A172 (cell line): ENCODE measurements at places on chromosomes 1 and 21.

GRCh38 chr21:41321211-41321907 is 4.8 kb downstream of the FAM3B start:
- no peak for DNase-seq

GRCh38 chr1:156492591-156493080 is 7.9 kb downstream of the MEF2D start:
- DNase-seq: no peak

- DNase-seq: no peak
These were observed 941 bp downstream of the RABGGTB start for GRCh38 chr1:75786901-75787493.

- DNase-seq: no peak
These were observed 133.8 kb downstream of the GLIS1 start for GRCh38 chr1:53605181-53605580.

DNA sequence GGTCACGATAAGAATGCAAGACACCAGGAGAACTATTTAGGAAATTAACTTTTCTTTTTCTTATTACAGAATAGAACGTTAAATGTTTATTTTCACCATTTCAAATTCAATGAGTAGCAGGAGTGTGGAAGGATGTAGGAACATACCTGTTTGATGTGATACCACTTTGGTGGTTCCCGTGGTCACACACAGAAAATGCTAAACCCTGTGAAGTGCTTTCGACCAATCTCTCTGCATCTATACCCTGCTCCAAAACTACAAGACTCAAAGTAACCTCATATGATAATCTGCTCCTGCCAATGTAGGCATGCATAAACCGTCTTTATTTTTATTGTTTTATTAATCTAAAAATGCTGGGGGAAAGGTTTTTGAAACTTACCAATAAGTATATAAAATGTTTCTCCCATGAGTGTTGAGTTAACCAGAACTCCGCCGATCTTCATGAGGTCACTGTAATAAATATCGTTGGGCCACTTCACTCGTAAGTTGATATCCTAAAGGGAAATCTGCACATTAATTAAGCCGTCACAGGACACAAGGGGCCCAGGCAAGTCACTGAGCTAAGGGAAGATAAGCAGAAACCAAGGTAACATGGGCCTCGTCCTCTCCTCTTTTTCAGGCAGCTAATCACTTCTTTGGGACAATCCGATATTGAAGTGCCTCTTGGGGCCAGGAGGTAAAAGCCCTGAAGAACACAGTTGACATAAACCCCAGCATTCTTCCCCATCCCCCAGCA is 60.6 kb downstream of the SIM2 start:
- DNase-seq: no peak

DNA sequence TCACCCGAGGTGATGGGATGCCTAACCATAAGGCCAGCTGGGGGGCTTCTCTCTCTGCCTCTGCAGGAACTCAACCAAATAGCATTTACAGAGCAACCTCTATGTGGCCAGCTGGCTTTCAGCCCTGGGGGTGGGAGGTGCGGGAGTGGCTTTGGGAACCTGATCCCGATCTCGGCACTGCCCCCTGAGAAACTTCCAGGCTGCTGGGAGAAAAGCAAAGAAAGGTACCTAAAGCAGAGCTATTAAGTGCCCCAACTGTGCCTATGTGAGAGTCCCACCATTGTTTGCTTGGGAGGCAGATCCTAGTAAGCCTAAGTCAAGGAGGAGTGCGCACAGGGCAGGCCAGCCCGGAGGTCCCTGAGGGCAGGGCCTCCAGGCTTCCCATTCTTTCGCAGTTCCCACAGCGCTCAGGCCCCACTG is 7.0 kb downstream of the KRTCAP2 start:
- no peak for DNase-seq

- DNase-seq: no peak
These were observed 54.5 kb upstream of the MRPS6 start for GRCh38 chr21:34018910-34019309.

GRCh38 chr1:205434738-205435137 is 12.9 kb upstream of the LEMD1 start:
- DNase-seq: no peak

GRCh38 chr1:181453541-181454201 is 29.6 kb upstream of the CACNA1E start:
- DNase-seq: no peak

GRCh38 chr1:30110846-30111245 is 612.5 kb downstream of the MATN1 start:
- DNase-seq: no peak

GRCh38 chr1:21511579-21512522 is 2.6 kb downstream of the ALPL start:
- peak; percentile 65 for DNase-seq

GRCh38 chr1:56477164-56478111 is 101.9 kb downstream of the PLPP3 start:
- no peak for DNase-seq

GRCh38 chr1:229066591-229066990 is 204.3 kb upstream of the RAB4A start:
- DNase-seq: no peak

DNA sequence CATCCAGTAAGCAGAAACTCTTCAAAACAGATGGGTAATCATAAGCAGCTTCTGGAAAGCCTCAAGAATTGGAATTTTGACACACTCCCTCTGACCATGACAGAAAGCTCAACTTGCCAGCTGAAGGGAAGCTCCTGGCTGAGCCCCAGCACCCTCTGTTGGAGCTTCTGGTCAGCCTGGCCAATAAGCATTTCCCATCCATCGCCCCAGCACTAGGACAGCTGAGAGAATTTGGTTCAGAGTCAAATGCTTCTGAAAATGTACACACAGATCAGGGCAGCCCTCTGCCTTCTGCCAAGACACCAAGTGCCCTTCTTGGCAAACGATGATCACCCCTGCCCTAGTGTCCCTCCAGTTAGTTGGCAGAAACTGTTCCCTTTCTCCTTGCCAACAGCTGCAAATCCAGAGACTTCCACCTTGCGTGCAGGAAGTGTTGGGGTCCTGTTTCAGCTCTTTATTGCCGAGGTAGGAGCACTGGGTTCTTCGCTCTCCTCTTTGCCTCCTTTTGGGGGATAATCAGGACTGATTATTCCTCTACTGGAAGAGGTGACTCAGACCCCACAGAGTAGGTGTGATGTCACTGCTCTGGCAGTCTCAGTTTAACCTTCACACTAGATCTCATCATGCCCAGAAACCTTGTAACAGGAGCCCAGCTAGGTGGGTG is 11.9 kb downstream of the PIGV start:
- peak; percentile 66 for DNase-seq
